ENCODE measurements at places on chromosomes 3 and 15.

DNA sequence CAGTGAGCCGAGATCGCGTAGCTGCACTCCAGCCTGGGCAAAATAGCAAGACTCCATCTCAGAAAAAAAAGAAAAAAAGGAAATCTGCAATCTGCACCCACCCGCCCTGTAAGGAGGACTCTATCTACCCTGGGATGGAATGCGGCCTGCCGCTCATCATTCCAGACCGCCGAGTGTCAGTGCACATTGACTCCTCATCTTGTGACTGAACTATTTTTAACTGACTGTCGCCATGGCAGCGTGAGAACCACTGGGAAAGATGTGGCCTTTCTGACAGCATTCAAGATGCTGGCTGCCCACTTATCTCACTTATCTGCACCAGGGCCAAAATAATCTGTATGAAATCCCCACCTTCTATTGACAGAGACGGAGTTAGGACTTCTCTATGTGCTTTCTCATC lies 38.8 kb upstream of the ANKRD34C start:
- no peak for DNase-seq

DNA sequence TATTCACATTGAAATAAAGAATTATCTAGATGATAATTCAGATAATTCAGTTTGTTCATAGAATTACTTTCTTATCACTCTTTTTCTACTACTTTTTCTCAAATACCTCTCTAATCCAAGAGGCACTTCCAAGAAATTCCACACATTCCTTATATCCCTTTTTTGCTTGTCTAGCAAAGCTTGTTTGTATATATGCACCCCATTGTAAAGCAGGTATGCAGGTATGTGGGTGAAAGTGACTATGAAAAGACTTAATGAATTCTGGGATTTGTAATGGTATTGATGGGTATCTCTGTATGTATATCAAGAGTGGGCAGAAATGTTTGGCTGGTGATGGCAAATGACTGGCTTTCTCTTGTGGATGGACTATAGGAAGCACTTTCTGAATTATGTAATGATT lies 94.1 kb upstream of the FGF7 start:
- DNase-seq, result no peak

DNA sequence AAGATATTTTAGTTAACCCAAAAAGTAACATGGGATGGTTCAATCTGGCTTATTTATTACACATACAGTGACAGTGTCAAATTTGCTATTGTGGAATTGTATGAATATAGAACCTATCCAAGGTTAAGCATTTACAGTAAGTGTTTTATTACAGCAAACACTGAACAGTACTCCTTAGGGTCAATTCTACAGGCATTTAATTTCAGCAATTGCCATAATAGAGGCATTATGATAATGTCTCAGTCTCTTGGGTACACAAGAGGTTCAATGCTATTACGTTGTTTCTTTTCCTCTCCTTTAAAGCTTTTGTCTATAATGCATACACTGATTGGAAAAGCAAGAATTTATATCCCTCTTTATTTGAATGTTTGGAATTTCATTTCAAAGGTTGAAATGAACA lies 275.7 kb upstream of the NAALADL2 start:
- DNase-seq, result no peak

- peak; percentile 83 for DNase-seq
Observed at GRCh38 chr3:45676325-45677032, 12.7 kb upstream of the SACM1L start.

DNA sequence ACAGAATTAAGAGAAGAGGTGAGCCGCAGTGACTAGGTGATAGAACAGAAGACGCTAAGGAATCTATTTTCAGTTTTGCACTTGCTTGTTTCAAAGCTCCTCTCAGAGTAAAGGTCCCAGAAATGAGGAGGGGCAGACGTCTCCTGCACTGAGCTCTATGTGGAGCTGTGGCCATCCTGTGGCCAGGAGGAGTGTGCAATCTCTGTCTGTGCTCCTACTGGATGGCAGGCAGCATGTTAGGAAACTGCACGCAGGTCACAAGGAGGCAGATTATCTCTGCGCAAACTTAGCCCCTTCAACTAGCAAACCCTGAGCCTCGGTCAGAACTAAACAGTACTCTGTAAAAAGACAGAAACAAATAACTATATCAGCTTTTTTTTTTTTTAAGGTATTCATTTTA lies 31.1 kb upstream of the PPIB start:
- DNase-seq, result peak; percentile 14

DNA sequence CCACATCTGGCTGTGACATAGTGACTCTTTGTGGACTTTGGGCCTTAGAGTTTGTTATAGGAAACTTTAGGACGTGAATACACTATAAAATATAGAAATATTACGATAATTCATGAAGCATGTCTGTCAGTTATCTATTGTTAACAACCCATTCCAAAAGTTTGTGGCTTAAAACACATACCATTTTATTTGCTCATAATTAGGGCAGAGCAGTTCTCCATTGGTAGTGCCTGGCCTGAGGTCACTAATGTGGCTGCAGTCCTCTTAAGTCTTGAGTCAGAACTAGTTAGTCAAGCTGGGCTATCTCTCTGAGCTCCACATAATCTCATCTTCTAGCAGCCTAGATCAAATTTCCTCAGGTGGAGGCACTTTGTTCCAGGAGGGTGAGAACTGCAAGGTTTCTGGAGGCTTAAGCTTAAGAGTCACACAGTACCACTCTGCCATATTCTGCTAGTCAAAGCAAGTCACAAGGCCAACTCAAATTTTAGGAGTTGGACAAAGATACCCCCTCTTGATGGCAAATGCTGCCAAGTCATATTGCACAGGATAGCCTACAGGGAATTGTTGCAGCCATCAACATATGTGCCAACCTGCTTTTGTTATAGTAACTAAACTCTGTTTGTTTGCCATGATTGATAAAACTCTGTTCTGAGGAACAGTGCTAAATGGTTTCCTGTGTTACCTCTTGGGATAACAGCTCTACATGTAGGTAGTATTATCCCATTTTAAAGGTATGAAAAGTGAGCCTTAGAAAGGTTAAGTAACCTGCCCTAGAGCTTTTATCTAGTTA lies 8.7 kb downstream of the ATXN7 start:
- no peak for DNase-seq

GRCh38 chr3:112735926-112736325 lies 95.0 kb upstream of the CCDC80 start:
- no peak for DNase-seq

DNA sequence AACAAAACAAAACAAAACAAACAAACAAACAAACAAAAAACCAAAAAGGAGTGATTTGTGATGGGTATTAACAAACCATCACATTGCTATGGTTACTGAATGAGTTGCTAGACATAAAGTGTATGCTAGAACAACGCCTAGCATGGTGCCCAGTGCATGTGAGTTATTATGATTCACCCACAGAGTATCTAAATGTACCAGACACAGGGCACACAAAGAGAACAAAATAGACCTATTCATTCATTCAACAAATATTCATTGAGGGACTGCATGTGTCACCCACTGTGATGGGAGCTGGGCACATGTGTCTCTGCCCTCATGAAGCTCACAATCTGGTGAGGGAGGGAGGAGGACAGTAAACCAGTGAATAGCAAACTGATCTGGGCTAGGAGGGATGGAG lies 11.6 kb upstream of the ACAN start:
- no peak for DNase-seq

DNA sequence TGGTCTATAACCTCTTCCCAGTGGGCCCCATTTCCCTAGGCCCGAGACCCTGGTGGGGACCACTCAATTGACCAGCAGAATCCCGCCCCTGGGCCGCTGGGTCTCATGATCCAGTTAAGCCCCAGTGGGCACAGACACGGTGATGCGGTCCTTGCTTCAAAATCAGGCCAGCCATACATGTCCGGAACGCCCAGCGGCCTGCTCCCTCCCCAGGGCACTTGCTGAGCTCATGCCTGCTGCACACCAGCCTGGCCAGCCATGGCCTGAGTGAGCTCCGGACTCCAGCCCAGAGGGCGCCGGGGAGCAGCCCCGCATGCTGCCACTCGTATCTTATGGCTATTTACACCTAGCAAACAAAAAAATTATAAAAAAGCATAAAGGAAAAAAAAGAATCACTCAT lies 34.4 kb upstream of the IQSEC1 start:
- no peak for DNase-seq

DNA sequence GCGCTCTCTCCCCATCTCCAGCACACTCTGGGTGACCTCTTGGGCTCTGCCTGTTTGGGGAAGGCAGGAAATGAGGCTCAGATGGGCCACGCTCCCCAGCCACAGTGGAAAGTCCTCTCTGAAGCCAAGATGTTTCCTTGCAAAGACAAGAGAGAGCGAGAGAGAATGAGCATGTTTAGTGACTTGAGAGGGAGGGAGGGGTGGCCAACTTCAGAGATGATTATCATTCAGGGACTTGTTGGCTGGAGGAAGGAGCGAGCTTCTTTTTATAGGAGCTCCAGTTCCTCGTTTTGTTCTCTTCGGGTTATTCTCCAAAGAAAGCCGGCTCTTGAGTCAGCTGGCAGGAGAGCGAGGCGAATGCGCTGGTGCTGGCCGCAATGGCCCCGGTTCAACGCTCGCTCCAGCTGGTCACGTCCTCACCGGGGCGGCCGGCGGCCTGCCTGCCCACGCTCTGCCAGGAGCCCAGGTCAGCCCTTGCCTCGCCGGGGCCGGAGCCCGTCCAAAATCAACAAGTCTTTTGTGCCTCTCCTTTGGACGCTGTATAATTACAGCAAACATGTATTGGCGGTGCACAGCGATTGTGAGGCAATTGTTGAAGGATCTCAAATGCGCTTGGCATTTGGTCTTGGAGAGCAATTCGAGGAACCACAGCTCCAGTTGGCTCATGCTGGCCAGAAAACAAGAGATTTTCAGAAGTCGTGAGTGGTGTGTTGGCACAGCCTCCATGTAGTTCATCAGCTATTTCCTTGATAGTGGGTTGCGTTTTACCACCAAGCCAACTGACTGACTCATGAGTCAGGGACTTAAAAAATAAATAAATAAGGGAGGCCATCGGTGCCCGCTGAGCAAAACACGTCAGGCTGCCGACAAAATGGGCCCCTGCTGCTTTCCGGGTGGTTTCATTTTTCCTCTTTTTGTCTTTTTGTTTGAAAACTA lies 288.6 kb downstream of the UACA start:
- DNase-seq, result peak; percentile 88

DNA sequence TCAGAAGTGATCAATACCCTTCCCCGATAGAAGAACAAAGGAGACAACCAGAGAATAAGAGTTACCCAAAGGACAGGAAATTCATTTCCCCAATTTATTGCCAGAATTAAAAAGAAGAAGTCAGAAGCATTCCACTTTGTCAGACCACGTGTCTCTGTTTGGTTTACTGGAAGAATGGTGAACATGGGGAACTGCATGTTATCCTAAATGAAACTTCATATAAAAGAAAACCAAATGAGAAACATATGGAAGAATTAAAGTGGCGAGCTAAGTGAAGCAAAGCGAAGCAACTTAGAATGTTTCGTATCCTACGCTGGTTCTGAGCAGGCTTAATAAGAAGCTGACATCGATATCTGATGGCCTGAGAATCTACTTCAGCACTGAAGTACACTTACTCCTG lies 190.7 kb downstream of the MAGI1 start:
- DNase-seq, result no peak

GRCh38 chr3:193301433-193301832 lies 60.4 kb downstream of the PLAAT1 start:
- DNase-seq, result no peak

GRCh38 chr3:194073926-194074325 lies 62.0 kb upstream of the HES1 start:
- no peak for DNase-seq

DNA sequence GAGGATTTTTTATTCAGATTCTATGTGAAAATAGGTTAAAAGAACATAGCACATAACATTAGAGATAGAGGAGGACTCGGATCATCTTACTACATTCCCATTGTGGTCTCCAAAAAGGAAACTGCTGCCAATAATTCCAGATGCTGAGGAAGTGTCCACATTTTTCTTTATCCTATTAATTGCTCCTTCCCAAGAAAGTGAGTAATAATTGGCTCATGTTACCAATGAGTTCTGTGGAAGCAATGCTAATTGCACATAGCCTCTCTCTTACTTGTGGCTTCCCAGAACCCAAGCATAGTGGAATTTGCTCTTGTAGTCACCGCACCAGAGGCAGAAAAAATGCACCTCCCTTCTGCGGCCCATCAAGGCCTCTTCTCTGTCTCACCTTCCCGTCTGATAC lies 208.4 kb downstream of the PLOD2 start:
- no peak for DNase-seq

DNA sequence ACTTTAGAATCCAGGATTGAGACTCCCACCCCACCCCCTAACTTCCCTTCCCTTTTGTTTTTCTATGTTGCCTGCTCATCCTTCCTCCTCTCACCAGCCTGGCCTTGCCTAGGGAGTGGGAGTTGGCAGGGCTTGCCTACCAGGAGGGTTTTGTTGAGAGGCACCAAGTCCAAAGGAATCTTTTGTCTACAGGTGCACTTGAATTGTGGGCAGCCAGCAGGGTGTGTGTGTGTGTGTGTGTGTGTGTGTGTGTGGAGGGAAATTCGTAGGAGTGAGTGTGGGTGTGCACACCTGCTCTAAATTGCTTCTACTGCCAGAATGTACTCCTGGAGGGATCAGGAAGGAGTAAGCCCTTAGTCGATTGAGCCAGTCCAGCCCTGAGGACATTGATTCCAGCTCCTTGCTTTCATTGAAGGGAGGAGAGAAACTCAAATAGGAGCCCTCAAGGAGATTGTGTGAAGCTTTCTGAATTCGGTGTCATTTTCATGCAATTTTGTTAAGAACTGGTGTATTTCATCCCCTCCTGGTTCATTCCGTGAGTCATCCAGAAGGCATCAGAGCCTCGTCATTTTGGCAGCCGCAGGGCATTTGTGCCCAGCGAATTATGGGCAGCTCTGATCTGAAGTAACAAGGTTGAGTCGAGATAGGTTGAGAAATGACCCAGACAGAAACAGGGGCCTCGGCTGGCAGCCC lies 112.1 kb downstream of the SLCO3A1 start:
- DNase-seq, result no peak

- DNase-seq, result no peak
Observed at GRCh38 chr3:50270422-50271224, 1.7 kb downstream of the SEMA3B start.

- peak; percentile 62 for DNase-seq
Observed at GRCh38 chr15:78177447-78177873, 28.3 kb downstream of the IDH3A start.

DNA sequence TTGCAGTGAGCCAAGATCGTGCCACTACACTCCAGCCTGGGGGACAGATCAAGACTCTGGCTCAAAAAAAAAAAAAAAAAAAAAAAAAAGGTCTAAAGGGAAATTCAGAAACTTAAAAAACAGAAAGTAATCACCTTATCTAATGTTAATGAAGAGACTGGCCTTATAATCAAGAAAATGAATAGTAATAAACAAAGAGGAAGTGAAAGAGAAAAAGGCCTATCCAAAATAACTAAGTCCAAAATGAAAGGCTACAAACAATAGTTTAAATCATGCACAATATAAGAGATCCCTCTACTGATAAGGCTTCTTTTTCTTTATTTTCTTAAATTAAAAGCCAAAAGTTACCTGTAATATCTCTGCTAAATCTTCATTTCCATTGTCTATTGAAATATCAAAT lies 37.1 kb upstream of the HDC start:
- DNase-seq, result no peak
